Mesothelial cell of epicardium (in vitro differentiated cells): ENCODE measurements at places on chromosomes 4 and X.

- no peak for DNase-seq
Measured at GRCh38 chr4:120327276-120327675, 260.6 kb upstream of the MAD2L1 start.

DNA sequence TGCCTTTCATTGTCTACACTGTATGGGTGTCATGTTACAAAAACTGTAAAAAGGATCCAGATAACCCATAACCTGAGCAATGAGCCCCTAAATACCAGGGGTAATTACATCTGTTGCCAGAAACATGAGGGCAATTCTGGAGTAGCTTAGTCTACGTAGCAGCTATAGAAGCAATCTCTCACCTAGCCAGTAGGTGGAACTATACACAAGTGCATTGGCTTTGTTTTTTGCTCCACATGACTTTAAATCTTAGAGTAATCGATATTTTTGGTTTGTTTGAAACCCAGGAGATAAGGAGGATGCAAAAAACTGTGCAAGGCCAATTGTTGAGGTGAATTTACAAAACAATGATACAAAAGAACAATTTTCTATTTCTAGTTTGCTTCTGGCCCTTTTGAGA lies 57.5 kb downstream of the GPR82 start:
- DNase-seq = no peak

GRCh38 chr4:102598086-102598761 lies 97.1 kb downstream of the NFKB1 start:
- DNase-seq = no peak

GRCh38 chr4:98505992-98506391 lies 152.4 kb downstream of the TSPAN5 start:
- no peak for DNase-seq

DNA sequence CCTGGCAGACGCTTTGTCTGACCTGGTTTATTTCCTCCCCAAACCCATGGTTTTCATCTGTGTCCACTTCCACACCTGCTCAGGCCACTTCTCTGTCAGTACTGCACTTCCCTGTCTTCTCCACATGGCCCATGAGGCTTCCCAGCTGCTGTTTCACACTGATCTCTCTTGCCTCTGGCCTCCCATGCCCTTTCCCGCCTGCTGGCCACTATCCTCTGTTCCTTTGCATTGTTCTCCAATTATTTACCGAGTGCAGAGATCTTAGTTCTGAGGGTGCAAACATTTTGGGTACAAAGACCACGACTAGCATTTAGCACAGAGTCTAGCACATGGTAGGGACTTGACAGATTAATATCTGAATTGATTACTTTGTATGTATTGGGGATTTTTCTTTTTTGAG lies 174.8 kb upstream of the NPY2R start:
- DNase-seq = no peak
